ENCODE measurements at places on chromosomes 4 and X.

- no peak for DNase-seq
Measured at GRCh38 chr4:145909281-145909715, 29.3 kb downstream of the ZNF827 start.

DNA sequence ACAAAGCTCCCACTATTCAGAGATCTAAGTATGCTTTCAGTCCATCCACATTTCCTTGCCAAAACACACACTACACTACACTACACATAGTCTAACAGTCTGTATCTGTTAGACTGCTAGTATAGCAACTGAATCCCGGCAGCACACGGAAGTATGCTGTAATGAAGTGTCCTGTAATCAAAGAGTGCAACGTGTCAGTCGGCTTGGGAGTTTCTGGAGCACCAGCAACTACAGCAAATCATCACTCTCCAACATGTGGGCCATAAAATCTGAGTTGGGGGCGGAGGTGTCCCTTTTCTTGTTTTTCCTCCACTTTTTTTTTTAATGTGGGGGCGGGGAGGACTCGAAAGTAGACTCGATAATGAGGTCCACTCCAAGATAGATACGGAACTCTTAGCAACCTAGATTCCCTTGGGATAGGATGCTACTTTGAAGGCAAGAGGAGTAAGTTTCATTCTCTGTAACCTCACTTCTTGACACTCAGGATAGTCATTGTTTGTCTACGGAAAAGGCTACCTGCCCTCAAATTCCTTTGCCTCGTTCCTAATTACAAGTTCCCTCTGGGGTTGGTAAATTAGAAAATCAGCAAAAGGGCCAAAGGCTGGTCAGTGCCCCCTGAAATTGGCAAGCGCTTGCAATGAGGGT is 722 bp downstream of the SLC10A7 start:
- DNase-seq = no peak

GRCh38 chrX:69133921-69134542 is 31.2 kb downstream of the PJA1 start:
- DNase-seq = no peak

GRCh38 chr4:146346276-146346675 is 131.9 kb downstream of the REELD1 start:
- no peak for DNase-seq

DNA sequence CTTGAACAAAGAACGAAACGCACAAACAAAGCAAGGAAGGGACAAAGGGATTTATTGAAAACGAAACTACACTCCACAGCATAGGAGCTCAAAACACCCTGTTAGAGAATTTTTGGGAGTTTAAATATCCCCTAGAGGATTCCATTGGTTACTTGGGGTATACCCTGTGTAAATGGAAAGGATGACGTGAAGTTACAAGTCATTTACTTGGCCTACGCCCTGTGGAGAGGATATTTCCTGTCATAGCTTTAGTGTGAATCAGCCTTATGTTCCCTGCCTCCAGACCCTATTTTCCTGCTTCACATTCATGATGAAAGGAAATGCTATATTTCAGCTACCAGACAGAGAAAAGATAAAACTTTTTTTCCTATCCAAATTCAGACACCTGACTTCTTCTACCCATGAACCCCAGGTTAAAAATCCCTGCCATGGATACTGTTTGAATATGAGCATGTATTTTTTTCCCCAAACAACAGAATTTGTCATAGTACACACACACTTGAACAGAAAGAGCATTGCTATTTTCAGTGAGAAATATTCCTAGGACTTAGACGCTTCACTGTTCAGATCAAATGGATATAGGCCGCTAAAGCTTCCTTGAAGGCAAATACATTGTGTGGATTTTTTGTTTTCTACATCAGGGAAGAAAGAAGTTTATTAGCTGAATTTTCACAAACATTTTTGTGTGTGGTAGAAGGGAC is 20.4 kb downstream of the PIN4 start:
- no peak for DNase-seq

DNA sequence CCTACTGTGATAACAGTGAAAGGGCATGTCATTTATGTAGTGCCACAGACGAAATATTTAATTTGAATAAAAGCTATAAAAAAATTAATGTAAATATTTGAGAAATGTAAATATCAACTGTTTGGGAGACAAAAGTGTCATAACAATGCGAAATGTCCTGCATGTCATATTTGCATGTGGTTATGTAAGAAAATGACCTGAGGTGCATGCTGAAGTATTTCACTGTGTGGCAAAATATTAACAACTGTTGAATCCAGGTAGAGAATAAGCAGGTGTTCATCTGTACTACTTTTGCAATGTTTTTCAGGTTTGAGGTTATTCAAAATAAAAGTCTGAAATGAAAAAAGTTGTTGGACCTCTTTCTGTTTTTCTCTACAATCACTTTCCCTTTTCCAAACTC is 30.9 kb downstream of the PROM1 start:
- no peak for DNase-seq

GRCh38 chrX:29431895-29432294 is 783.5 kb upstream of the MAGEB2 start:
- DNase-seq = no peak

DNA sequence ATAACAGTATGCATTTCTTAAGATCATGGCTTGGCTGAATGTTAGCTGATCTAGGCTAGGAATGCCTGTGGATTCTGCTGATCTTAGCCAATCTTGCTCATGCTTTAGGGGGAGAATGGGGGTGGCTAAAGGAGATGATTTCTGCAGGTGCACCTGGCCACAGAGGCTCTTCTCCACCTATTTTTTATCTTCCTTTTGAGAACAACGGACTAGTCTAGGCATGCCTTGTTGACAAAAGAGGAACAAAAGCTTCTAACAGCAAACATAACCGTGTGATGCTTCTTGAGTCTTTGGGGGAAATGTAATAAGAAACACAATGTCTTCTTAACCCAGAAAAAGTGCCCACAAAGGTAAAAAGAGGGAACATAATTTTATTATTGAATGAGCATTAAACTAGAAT is 743.5 kb downstream of the ARAP2 start:
- DNase-seq = no peak

Data from activated T-cell treated with anti-CD3 and anti-CD28 coated beads for 24 hours (primary cell).